Activated T-helper 1 cell treated with Interleukin-2 at 50 U/mL for 16 hours (primary cell): ENCODE measurements at places on chromosomes 3 and 15.

DNA sequence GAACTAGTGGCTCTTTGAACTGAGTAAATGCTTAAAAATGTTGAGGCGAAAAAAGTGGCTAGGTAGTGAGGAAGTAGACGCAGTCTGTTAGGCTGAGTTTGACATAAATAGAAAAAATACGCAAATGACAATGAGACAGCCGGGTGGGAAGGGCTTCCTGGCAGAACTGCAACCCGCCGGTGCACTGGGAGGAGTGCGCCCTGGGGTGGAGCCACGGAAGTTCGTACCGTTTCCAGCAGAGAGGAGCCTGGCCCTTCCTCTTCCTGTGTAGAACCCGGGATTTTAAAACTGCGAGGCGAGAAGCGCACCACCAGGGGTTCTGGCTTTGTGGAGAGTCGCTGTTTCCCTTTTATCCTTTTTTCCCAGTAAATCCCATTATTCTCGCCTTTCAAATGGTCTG lies 602.6 kb downstream of the PYDC2 start:
- DNase-seq, result no peak

DNA sequence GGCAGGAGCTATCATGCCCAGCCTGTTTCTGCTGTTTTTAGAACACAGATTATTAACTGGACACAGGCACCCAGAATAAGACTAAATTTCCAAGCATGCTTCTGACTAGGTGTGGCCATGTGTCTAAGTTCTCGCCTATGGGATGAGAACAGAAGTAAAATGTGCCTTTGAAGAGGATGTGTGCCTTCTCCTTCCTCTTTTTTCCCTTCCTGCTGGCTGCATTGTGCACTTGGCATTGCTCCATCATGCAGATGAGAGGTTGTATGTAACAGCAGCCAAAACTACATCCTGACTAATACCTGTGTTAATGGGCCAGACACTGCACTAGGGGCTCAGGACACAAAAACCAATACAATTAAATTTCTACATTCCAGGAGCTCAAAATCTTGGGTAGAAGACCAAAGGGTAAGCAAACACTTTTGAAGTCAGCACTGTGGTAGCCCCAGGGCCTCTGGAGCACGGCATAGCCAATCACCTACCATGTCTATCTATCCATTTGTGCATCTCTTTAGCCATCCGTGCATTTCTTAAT lies 40.9 kb upstream of the RNU6-1 start:
- no peak for DNase-seq

- no peak for DNase-seq
Observed at GRCh38 chr15:88838667-88839066, 35.4 kb downstream of the ACAN start.

DNA sequence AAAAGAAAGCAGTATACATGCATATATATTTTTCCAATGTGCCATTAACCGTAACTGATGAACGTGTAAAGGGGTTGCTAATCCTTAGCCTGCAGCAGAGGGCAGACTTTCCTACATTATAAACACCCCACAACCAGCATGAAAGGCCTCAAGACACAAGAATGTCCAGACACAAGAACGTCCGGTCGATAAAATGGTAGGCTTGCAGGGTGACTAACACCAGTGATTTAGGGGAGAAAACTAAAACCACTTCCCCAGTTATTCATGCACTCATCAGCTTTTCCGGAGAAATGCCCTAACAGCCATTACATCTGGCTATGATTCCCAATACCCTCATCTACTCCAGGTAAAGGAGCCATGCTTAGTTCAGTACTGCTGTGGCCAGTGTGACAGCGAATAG lies 57.4 kb downstream of the LRTM1 start:
- no peak for DNase-seq

- DNase-seq, result no peak
Observed at GRCh38 chr3:66709532-66709931, 208.7 kb upstream of the LRIG1 start.

DNA sequence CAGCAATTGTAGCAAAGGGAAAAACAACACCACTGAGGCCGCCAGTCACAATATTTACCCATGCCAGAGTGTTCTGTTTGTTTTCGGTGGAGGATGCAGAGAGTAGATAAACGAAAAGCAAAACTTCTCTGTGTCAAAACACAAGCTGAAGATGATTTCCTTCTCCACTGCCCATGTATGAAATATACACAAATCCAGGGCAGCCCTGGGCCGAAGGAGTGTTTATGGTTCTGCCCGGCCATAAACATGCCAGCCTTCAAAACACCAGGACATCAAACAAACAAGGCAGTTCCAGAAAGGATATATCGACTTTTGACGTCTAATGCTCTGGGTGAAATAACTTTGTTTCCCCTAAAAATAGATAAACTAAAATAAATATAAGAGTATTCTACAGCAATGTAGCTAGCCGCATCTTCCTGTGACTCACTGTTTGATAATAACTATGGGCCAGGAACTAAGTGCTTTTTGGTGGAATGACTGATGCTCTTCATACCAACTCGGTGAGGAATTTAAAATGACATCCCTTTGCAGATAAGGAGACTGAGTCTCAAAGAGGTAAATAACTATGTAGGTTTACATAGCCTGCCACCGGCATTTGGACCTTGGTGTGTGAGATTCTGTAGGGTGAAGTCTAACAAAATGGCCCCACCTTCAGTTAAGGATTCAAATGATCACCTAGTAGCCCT lies 82.8 kb downstream of the MAGI1 start:
- no peak for DNase-seq

DNA sequence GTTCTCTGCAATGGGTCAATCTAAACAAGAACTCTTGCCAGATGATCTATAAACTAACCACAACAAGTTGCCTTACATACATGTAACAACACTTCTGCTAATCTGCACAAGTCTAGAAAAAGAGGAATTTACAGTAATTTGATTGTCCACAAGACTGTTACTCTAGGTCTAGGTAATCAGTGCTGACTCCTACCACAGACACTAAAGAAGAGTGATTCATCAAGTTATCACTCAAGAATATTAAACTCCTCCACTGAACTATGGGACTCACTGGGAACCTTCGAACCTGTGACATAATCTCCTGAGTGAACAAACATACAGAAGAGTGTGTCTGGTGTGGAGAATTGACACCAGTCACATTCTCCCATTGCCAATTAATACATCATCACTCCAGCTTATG lies 138.3 kb downstream of the ANXA2 start:
- DNase-seq, result no peak

DNA sequence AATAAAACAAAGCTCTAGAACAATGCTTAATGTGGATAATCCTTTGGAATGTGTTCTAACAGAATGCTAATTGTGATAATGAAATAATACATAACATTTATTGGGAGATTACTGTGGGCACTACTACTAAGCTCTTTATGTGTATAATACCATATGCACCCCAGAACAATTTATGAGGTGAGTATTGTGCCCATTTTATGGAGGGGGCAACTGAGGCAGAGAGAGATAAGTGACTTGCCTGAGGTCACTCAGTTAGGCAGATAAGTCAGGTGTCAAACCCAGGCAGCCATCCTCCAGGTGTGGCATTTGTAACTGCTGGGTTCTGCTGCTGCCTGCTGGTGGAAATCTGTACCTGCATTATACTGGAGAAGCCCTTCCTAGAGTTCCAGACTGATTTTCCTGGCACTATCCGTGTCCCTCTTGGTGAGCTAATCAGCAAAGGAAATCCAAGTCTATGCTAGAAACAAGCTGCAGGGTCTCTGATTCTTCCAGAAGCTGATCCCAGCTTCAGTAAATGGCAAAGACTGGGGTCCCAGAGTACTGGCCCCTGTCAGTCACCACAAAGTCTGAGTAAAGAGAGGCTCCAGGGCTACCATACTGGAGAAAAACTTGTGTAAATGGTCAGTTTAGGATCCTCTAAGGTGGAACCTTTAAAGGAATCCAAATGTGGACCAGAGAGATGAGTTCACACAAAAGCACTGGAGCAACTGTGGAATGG lies 22.6 kb upstream of the RBP1 start:
- no peak for DNase-seq

- DNase-seq, result no peak
Observed at GRCh38 chr15:80852676-80853075, 73.5 kb downstream of the CEMIP start.

DNA sequence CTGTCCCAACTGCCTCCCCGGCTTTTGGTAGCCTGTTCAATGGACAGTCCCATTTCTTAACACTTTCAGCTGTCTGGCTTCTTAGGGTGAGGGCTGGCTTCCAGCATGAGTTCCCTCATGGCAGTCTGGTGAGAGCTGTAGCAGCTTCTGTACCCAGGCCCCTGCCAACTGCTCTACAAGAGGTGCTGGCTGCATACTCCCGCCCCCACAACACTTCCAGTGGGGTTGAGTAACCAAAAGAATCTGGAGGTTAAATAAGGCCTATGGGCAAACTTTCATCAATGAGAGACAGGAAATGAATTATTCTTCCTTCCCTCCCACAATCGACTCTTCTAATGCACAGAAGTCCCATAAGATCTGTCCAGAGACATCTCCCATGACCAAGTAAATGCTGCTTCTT lies 145.0 kb downstream of the NEK10 start:
- DNase-seq, result no peak

GRCh38 chr3:88509582-88509981 lies 359.8 kb downstream of the C3orf38 start:
- DNase-seq, result no peak

DNA sequence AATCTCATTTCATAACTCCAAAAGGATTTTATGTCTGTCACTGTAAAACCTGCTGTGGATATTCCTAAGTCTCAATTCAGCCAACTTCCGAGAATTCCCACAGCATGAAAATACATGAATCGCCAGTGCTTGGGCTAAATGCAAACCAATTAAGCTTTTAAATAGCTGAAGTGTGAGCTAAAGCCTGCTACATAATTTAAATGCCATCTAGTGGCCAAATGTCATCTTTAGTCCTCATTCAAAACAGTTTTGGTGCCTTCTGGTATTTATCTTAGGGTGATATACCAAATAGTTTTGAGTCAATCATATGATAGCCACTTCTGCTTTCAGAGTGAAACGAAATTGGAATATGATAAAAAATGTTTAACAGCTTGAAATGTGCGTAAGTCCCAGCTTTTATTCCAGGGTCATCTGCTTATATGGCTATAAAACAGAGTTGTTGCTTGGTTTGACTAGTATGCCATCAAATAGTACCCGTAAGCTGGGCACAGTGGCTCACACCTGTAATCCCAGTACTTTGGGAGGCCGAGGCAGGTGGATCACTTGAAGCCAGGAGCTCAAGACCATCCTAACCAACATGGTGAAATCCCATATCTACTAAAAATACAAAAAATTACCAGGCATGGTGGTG lies 41.8 kb upstream of the CCNL1 start:
- DNase-seq, result no peak

- DNase-seq, result no peak
Observed at GRCh38 chr3:38354588-38355330, 8.2 kb downstream of the XYLB start.

GRCh38 chr15:101368861-101369642 lies 74.0 kb upstream of the SNRPA1 start:
- no peak for DNase-seq

- DNase-seq, result no peak
Observed at GRCh38 chr3:43757666-43758321, 67.1 kb downstream of the ABHD5 start.

- no peak for DNase-seq
Observed at GRCh38 chr3:65118912-65119499, 431.2 kb upstream of the ADAMTS9 start.

DNA sequence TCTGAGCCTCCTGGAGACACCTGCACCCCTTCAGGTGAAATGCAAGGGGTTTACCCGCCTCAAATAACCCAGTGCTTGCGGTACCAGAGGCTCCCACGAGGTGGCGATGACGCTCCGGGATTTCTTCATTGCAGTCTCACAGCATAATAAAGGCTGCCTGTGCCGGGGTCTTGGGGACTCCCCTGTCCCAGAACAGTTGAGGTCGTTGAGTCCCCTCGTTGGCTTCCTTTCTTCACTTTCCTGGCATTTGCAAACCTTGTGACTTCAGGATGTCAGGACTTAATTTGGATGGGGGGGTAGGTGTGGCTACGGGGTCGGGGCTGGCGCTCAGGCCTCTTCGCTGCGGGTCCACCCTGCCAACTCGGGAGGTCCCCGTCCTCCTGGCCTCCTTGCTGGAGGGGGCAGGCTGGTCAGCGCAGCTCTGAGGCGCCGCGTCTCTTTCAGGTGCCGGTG lies 1.3 kb downstream of the GNAT1 start:
- DNase-seq, result peak; percentile 68

DNA sequence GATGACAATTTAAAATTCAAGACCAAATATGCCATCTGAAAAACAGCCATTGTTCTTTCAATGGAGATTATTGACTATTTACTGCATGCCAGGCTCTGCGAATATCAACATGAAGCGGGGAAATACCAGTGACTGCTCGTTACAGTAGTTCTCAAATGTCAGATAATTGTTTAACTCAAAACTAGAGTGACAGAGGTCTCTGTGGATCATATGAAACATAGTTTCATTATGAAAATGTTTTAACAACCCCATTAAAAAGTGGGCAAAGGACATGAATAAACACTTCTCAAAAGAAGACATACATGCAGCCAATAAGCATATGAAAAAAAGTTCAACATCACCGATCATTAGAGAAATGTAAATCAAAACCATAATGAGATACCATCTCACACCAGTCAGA lies 50.0 kb upstream of the GPR149 start:
- no peak for DNase-seq
